ENCODE measurements at places on chromosomes 1 and 21.

DNA sequence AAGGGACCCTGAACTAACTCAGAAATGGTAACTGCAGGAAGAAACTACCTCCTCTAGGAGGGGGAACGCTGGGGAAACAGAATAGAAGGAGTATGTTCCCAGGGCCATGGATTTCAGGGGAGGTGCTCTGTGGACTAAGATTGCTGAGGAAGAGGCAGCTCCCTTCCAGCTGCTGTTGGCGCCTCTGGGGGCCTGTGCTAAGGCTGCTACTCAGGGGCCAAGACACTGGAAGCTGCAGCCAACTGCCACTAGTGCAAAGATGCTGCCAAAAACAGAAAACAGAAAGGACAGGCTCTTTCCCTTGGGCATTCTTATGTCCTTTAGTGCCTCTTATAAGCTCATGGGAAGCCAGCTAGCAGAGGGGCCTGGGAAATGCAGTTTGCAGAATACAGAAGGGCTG, 58.0 kb upstream of the SGIP1 start:
- no peak for DNase-seq

DNA sequence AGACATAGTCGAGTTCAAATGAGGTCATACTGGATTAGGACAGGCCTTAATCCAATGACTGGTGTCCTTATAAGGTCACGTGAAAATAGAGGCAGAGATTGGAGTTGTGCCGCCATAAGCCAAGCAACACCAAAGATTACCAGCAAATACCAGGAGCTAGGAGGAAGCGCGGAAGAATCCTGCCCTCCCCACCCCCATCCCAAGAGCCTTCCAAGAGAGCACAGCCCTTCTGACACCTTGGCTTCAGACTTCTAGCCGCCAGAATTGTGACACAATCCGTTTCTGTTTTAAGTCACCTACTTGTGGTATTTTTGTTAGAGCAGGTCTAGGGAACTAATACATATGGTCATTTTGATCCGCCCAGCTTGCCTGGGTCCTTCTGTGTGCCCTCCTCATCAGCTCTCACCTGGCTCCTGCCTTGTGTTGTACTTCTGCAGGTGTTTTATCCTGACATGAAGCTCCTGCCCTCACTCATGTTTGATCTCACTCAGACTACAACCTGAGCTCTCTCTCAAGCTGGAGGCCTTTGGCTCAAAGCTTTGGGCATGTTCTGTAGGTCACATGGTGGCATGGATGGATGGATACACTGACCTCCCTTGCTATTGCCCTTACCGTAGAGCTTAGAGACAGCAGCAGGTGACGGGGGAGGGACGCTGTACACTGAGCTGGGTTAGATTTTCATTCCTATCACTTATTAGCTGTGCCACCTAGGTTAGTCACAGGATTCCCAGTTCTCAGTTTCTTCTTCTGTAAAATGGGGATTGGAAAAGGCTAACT, 10.7 kb upstream of the NUAK2 start:
- no peak for DNase-seq

- peak; percentile 27 for DNase-seq
These were observed 580 bp downstream of the RBM34 start for GRCh38 chr1:235160383-235160956.

- no peak for DNase-seq
These were observed 111.2 kb upstream of the OLIG2 start for GRCh38 chr21:32914424-32915039.

DNA sequence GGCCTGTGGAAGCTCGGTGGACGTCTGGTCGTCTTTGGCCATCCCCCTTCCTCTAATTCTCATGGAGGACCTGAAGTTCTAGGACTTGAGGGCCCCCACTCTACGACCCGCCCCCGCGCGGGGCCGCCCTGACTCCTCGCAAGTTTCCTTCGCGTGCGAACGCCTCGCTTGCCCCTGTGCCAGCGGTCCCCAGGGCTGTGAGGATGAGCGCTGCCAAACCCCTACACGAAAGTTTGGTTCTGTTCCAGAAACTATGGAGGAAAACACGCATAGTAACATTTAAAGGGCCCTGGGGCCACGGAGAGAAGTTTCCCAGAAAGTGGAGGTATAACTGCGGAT, 304 bp upstream of the GNG12 start:
- DNase-seq = no peak

DNA sequence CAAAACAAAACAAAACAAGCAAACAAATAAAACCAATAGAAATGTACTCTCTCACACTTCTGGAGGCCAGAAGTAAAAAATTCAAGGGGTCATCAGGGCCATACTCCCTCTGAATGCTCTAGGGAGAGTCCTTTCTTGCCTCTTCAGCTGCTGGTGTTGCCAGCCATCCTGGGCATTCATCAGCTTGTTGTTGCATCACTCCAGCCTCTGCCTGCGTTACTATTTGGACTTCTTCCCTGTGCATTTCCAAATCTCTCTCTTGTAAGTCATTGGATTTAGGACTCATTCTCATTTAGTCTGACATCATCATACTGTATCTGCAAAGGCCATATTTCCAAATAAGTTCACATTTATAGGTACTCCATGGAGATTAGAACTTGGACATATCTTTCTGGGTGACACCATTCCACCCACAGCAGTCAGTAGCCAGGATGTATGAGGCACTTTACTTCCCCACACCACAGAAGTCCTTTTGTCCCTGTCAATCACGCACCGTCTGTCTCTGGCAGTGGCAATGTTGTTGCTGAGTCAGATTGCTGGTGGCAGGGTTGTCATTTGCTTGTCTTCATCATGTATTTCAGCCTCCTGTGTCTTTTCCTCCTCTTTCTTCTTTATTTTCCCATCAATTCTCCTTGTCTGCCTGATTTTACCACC, 151.0 kb upstream of the KCNJ6 start:
- DNase-seq = no peak

DNA sequence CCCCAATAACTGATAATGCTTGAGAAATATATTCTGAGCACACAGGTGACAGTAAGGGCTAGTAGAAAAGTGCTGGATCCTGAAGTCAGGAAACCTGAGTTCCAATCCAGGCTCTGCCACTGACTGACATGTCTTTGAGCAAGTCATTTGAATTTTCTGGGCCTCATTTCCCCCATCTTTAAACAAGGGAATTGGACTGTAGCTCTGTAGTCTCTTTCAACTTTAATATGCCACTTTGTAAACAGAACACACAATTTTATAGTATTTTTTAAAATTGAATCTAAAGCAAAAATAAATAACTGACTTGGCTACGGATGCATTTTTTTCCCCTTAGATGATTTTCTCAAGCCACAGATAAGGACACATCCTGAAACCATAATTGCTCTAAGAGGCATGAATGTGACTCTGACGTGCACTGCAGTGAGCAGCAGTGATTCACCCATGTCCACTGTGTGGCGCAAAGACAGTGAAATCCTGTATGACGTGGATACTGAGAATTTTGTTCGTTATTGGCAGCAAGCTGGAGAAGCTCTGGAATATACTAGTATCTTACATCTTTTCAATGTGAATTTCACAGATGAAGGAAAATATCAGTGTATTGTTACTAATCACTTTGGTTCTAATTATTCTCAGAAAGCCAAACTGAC, 37.0 kb downstream of the LRIG2 start:
- DNase-seq = peak; percentile 95

GRCh38 chr1:85490270-85490985, 25.5 kb upstream of the DDAH1 start:
- DNase-seq = no peak

Measured in non-pigmented ciliary epithelial cell (primary cell).